ENCODE measurements at places on chromosomes 7 and 10.

GRCh38 chr7:75866114-75866488 lies 12.7 kb upstream of the RHBDD2 start:
- DNase-seq: peak; percentile 29

DNA sequence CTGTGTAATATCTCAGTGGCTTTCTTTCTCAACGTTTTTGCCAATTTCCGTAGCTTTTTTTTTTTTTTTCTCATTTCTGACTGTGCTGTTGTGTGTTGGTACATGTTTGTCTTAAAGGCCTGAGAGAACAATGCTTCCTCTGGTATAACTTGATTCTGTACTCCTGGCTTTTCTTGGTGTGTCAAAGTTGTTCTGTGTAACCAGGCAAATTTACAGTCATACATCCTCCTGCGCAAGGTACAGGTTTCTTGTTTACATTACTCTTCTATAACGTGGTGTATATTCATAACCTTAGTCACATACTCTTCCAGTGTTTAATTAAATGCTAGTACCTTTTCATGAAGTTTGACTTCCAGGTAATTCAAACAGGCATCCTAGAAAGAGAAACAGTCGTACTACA lies 8.3 kb upstream of the ARHGAP12 start:
- no peak for DNase-seq

- DNase-seq: no peak
Observed at GRCh38 chr7:104458875-104459274, 130.5 kb downstream of the LHFPL3 start.

- DNase-seq: no peak
Observed at GRCh38 chr10:94217411-94217810, 145.3 kb downstream of the NOC3L start.

- no peak for DNase-seq
Observed at GRCh38 chr10:103671126-103671895, 177.8 kb downstream of the NEURL1 start.
